Karpas-422 (cell line): ENCODE measurements at places on chromosomes 5 and 9. TPM values are rescaled to one million over a fixed set of nuclear protein-coding genes. Genes with fewer than 3 reads are reported as not detected.

The PCDHGA11 gene
- total RNA-seq = 9.3 and 10.4 TPM in 2 replicates

The RNF130 gene
- total RNA-seq = 0.41 TPM in 1 of 2 replicates, not detected in the other

The ZNF462 gene
- total RNA-seq = not detected in 2 replicates

The RNF44 gene
- total RNA-seq = 33.1 and 55.8 TPM in 2 replicates

The TMEFF1 gene
- total RNA-seq = not detected in 2 replicates

The SPINK6 gene
- total RNA-seq = not detected in 2 replicates

The FGF1 gene
- total RNA-seq = not detected in 2 replicates

The OTP gene
- not detected in 2 replicates for total RNA-seq

- no peak overlapping the region for H3K4me3 ChIP-seq
- no peaks in the 10 kb centered on the region for H3K4me1 ChIP-seq
- no peaks in the 10 kb centered on the region for H3K27me3 ChIP-seq
- H3K27ac ChIP-seq = no peak overlapping the region
These were observed 234.8 kb downstream of the AUH start for GRCh38 chr9:91126761-91127445.

DNA sequence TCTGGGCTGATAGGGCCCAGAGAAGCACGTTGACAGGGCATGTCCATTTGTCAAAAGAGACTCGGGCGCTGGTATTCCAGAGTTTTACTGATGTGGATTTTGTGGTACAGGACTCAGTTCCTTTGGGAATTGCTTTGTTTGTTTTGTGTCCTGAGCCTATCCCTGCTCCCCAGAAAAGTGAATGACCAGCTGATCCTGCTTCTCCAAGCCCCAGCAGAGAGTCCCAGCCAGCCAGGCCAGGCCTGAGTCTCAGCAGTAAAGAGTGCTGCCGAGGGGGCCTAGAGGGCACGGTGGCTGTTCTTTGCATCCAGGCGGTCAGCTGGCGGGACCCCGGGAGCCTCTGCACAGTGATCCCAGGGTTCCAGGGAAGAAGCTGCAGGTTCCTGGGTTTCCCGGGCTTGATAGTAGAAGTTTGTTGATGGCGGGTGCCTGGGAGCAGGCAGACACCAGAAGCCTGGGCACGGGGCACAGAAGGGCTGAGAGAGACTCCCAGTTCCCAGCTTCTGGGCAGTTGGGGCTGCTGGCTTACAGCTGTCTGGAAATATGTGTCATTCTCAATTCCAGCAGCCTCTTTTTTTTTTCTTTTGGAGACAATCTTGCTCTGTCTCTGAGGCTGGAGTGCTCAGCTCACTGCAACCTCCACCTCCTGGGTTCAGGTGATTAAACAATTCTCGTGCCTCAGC is 8.7 kb downstream of the PRDM12 start:
- H3K4me1 ChIP-seq = no peaks in the 10 kb centered on the region
- H3K4me3 ChIP-seq = no peak overlapping the region
- H3K27me3 ChIP-seq = no peaks in the 10 kb centered on the region
- DNase-seq = no peak
- no peaks in the 10 kb centered on the region for H3K36me3 ChIP-seq

GRCh38 chr5:73229271-73229670 is 56.3 kb downstream of the TMEM174 start:
- no peak overlapping the region for H3K4me3 ChIP-seq
- DNase-seq = no peak
- no peaks in the 10 kb centered on the region for H3K36me3 ChIP-seq

DNA sequence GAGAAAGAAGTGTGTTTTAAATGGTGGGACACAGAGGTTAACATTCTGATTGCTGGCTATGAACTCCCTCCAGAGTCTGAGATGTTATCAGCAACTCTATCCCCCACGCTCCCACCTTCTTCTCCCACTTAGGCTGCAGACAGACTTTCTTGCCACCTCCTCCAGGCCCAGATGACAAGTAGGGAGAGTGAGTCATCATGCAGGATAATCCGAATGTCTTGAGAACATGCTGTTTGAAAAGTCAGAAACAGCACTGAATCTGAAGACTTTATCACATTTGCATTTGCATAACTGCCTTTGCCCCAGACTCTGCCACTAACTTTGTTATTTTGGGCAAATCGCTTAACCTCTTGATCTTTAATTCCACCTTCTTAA is 139.8 kb downstream of the ESM1 start:
- H3K27ac ChIP-seq = no peak overlapping the region
- no peaks in the 10 kb centered on the region for H3K4me1 ChIP-seq
- H3K36me3 ChIP-seq = no peaks in the 10 kb centered on the region
- H3K27me3 ChIP-seq = no peaks in the 10 kb centered on the region
- no peak overlapping the region for H3K4me3 ChIP-seq

DNA sequence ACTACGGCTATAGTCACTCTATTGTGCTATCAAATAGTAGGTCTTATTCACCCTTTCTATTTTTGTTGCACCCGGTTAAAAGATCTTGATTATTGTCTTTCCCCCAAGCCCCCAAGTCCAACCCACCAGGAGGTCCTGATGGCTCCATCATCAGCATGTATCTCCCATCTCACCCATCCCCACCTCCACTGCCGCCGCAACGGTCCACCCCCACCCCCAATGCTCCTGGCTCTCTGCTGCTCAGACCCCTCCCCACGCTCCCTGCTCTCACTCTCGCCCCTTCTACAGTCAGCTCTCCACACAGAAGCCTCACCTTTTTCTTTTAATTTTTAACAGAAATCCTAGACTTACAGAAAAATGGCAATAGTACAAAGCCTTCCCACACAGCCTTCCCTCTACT is 51.5 kb upstream of the SH3PXD2B start:
- no peaks in the 10 kb centered on the region for H3K4me1 ChIP-seq
- DNase-seq = no peak
- no peaks in the 10 kb centered on the region for H3K27me3 ChIP-seq
- no peak overlapping the region for H3K4me3 ChIP-seq
- no peaks in the 10 kb centered on the region for H3K36me3 ChIP-seq
- no peak overlapping the region for H3K27ac ChIP-seq

GRCh38 chr5:32436553-32437242 is 7.8 kb downstream of the ZFR start:
- H3K4me1 ChIP-seq = peaks cover 6% of the 10 kb centered on the region; the same call in 1 of the 2 replicates
- no peak for DNase-seq
- no peak overlapping the region for H3K27ac ChIP-seq
- H3K36me3 ChIP-seq = peaks cover 23% of the 10 kb centered on the region

- H3K4me1 ChIP-seq = no peaks in the 10 kb centered on the region
- DNase-seq = no peak
- H3K27me3 ChIP-seq = no peaks in the 10 kb centered on the region
- peaks cover 93% of the 10 kb centered on the region for H3K36me3 ChIP-seq
- H3K4me3 ChIP-seq = no peak overlapping the region
These were observed 53.4 kb downstream of the PUM3 start for GRCh38 chr9:2790466-2790865.

GRCh38 chr5:156042726-156043125 is 284.2 kb upstream of the SGCD start:
- DNase-seq = no peak
- H3K4me1 ChIP-seq = no peaks in the 10 kb centered on the region
- H3K36me3 ChIP-seq = no peaks in the 10 kb centered on the region
- H3K27me3 ChIP-seq = no peaks in the 10 kb centered on the region
- H3K27ac ChIP-seq = no peak overlapping the region

DNA sequence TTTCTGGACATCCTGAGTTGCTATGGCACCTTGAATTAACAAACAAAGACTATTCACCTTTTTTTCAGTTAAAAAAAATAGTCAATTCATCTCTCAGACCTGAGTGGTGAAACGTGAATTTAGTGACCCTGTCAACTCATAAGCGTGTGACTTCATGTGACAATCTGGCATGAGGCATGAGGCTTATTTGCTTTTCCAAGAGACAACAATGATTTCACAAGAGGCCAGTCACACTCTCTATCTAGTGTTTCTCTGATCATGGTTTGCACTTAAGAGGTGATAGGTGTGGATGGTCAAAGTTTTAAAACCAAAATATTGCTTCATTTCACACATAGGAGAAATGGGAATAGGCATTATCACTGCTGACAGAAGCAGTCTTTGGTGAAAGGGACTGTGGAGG is 559.6 kb upstream of the ACO1 start:
- H3K27ac ChIP-seq = no peak overlapping the region
- DNase-seq = no peak
- H3K27me3 ChIP-seq = no peaks in the 10 kb centered on the region
- no peaks in the 10 kb centered on the region for H3K4me1 ChIP-seq
- H3K4me3 ChIP-seq = no peak overlapping the region

DNA sequence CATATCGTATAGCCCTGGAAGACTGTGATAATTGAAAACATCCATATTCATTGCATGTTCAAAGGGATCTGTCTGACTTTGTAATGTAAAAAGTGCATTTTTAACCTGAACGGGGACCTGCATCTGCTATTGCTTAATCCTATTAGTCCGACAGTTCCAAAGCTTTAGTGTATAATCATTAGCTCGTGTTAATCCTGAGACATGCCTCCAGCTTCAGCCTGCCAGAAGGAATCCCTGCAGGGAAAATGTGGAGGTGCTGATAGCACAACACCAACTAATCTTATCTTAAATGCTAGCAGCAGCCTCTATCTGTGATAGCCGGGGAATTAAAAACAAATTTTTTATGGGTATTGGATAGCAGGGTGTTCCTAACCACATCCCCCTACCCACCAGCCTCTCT is 495.2 kb downstream of the TLE4 start:
- H3K4me3 ChIP-seq = no peak overlapping the region
- H3K27me3 ChIP-seq = no peaks in the 10 kb centered on the region
- no peak overlapping the region for H3K27ac ChIP-seq
- no peaks in the 10 kb centered on the region for H3K36me3 ChIP-seq
- DNase-seq = no peak

DNA sequence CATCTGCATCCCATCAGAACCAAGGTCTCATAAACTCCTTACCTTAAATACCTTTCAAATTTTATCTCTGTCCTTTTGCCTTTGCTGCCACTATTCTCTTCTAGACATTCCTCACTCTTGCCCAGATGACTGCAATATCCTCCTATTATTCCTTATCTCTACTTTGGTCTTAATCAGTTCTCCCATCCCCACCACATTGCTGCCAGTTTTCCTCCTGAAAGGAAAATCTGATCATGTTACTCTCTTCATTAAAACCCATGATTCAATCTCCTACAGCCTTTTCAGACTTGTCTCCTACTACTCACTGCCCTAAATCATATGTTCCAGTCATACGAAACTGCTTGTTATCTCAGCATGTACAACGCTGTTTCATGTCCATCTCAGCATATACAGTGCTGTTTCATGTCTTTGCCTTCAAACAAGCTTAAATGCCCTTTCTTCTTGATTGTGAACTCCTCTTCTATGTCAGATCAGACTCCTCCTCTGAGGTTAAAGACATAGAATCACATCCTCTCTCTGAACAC is 152.6 kb upstream of the FST start:
- no peaks in the 10 kb centered on the region for H3K4me1 ChIP-seq
- no peaks in the 10 kb centered on the region for H3K36me3 ChIP-seq
- no peaks in the 10 kb centered on the region for H3K27me3 ChIP-seq
- no peak for DNase-seq

DNA sequence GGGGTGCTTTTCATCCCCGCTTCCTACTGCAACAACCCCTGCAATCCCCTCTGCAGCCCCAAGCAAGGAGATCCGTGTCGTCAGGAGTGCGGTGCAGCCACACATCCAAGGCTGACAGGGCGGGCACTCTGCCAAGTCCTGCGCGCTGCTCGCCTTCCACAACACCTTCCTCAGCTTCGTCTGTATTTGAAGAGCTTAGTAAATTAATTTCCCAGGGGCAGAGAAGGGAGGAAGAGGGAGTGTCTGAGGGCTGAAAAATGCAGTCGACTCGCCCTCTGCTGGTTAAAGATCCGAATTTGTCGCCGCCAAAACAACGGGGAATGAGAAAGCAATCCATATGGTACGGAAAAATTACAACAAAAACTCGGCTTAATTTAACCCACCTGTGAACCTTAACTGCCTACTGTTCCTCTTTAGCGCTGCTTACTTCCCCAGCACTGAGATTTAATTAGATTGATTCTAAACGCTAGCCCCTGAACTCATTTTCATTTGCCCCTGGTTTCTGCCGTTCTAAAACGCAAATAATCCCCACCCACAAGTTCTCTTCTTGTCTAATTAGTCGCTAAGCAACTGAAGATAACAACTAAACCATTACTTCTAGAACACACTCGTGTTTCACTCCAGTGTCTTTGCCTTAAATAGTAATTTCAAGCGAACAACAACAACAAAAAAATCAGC is 10.9 kb upstream of the PCDHB1 start:
- DNase-seq = no peak
- no peak overlapping the region for H3K4me3 ChIP-seq
- no peaks in the 10 kb centered on the region for H3K27me3 ChIP-seq

DNA sequence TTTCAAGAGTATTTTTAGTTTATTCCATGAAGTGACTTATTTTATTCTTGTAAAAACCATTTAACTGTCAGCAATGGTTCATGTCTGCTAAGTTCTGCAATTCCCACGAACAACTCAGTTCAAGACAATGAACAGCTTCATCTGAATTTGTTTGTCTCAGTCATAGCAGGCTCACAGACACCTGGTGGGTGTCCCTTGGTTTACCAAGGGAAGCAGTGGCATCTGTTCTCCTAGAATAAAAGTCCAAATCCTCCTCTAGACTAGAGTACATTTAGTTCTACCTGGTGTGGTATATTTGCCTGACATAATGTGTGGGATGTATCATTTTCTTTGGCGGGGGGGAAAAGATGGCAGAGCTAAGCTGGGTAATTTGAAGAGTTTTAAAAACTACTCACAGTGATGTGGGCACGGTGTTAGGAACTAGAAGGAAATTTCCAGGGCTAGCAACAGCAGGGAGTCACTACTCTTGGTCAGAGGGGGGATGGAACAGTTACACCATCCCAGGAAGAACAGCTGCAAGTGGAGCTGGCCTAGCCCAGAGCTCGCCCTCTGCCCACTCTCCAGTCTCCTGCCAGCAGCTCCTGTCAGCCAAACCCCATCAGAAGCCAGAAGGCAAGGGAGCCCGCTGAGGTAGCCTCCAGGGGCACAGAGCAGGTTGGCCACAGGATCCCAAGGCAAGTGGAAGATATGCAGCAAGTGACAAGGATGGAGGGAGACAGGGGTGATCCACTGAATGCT is 100.3 kb downstream of the PJA2 start:
- no peak for DNase-seq
- no peak overlapping the region for H3K27ac ChIP-seq
- H3K27me3 ChIP-seq = no peaks in the 10 kb centered on the region
- H3K4me1 ChIP-seq = no peaks in the 10 kb centered on the region

DNA sequence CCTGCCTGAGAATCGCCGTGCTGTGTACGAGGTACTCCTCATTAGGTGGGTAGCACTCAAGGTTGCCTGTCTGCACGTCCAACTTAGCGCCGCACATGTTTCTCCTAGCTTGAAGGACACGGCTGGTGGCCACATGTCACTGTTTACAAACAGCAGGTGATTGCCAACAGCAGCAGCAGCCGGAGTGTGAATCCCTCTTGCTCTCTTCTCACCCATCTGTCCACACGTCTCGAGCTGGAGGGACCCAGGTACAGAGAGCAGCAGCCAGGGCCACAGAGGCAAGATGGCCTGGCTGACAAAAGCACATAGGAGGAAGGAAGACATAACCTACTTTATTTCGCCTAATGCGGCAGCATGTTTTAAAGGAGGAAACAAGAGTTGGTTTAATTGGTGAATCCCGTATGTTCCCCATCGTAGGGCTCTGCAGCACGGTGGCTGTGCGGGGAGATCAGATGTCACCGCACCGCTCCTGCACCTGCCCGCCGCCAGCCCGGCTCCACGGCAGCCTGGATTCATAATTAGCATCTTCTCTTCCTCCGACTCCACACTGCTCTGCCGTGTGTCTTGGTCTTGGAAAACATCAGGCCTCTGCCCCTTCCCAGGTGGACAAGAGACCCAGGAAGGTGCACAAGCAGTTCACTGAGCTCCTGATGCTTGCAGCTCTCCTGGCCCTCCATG is 201.6 kb upstream of the IRX1 start:
- DNase-seq = no peak
- H3K36me3 ChIP-seq = no peaks in the 10 kb centered on the region
- H3K27me3 ChIP-seq = no peaks in the 10 kb centered on the region
- H3K4me3 ChIP-seq = no peak overlapping the region
- H3K27ac ChIP-seq = no peak overlapping the region
- H3K4me1 ChIP-seq = no peaks in the 10 kb centered on the region
